ENCODE measurements at places on chromosomes 7 and 10.

DNA sequence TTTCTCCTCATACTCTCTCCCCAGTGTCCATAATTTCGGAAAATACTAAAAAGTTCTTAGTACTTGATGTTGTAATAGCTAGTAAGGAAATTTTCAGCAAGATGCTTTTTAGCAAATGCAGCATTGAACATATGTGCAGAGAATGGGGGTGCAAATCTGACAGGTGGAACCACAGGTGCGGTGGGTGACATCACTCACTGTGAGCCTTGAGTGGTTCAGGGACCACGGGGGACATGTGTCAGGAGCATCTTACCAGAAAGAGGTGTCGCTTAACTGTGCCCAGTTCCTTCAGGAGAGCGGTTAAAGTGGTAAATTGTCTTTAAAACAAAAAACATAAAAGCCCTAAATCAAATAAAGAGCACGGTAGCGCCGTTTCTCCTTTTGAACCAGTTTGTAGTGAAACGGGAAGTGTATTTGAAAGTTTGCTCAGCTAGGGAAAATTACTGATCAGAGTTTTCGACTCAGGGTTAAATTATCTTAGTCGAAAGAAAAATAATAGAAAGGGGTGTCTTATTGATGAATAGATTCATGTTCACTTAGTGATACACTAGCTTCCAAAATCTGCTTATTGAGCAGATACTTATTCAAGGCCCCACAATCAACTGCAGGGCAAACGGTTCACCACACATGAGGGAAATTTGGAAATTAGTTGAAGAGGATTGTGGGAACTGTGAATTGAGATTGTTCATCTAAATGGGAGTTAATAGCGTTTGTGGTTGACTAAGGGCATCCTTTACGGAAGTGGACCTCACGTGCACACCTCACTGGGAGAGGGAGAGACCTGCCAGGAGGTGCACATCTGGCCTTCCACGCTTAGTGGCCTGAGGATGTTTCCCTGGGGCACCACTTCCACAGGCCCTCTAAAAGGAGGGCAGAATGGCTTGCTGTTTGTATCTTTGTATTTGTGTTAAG, 12.7 kb downstream of the CUL1 start:
- no peak for DNase-seq

DNA sequence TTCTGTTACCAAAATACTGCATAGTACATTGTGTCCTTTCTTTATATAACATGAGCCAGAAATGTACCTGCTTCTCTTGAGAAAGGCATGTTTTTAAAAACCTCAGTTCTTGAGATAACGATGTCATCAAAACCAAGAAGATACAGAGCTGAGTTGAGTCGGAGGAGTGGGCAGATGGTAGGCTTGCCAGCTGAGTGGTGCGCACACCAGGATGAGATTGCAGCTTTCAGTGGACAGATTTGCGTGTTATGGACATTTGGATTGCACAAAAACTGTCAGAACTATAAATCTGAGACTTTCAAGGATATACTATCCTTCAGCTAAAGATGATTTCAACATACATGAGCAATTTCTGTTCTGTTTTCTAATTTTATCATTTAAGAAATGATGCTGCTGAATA, 25.0 kb downstream of the PRKAR2B start:
- no peak for DNase-seq

DNA sequence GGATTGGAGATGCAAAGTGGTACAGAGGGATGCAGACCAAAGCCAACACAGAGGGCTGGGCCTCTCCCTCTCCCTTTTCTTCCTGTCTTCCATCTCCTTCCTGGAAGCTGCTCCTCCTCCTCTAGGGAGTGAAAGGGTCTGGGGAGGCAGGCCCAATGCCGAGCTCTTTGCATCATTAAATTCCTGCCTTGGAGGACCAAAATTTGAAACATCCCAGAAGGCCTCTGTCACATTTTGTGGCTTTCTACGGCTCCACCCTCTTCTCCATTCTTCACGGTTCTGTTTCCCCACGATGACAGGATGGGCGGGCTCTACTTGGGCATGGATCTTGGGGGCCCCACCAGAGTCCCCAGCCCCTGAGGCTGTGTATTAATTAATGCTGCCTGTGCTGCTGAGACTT, 76.4 kb downstream of the NEURL1 start:
- no peak for DNase-seq

- no peak for DNase-seq
These were observed 8.6 kb upstream of the CPED1 start for GRCh38 chr7:120979765-120980499.

GRCh38 chr7:31910191-31910590, 160.0 kb downstream of the PDE1C start:
- DNase-seq = no peak
